ENCODE measurements at places on chromosomes 1 and 21.

GRCh38 chr21:34707876-34708325 lies 39.1 kb downstream of the CLIC6 start:
- DNase-seq: no peak

DNA sequence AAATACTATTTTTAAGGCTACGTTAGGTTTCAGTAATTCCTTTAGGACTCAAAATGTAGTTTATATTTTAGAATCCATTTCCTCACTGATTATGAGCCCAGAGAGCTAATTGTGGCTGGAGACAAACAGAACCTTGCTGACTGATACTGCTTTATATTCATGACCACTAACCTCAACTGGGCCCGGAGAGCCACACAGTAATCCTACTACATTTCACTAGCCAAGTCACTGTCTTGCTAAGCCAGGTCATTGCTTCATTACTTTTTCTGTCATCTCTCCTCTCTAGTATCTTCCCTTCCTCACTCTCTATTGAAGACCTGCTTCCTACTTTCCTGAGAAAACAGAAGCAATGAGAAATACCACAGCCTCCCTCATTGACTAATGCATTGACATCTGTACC lies 24.7 kb downstream of the IL23R start:
- DNase-seq: no peak

- DNase-seq: no peak
Observed at GRCh38 chr1:213512316-213512715, 461.3 kb downstream of the RPS6KC1 start.

DNA sequence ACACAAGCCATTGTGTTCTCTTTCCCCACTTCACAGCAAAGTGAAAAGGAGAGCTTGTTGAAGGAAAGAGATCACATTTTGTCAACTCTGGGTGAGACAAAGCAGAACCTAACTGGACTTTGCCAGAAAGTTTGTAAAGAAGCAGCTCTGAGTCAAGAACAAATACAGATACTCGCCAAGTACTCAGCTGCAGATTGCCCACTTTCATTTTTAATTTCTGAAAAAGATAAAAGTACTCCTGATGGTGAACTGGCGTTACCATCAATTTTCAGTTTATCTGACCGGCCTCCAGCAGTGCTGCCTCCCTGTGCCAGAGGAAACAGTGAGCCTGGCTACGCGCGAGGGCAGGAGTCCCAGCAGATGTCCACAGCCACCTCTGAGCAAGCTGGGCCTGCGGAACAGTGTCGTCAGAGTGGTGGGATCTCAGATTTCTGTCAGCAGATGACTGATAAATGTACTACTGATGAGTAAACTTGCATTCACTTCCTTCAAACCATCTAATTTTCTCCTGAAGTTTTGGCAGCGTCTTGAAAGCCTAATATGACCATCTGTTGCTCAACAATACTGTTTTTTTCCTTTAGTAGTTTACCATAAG lies 43.7 kb downstream of the BACH1 start:
- no peak for DNase-seq

GRCh38 chr1:83857103-83857502 lies 141.8 kb downstream of the TTLL7 start:
- no peak for DNase-seq

GRCh38 chr1:44714944-44715571 lies 15.9 kb downstream of the RNU5D-1 start:
- peak; percentile 63 for DNase-seq

GRCh38 chr1:112636597-112637253 lies 17.1 kb downstream of the CAPZA1 start:
- DNase-seq: no peak

DNA sequence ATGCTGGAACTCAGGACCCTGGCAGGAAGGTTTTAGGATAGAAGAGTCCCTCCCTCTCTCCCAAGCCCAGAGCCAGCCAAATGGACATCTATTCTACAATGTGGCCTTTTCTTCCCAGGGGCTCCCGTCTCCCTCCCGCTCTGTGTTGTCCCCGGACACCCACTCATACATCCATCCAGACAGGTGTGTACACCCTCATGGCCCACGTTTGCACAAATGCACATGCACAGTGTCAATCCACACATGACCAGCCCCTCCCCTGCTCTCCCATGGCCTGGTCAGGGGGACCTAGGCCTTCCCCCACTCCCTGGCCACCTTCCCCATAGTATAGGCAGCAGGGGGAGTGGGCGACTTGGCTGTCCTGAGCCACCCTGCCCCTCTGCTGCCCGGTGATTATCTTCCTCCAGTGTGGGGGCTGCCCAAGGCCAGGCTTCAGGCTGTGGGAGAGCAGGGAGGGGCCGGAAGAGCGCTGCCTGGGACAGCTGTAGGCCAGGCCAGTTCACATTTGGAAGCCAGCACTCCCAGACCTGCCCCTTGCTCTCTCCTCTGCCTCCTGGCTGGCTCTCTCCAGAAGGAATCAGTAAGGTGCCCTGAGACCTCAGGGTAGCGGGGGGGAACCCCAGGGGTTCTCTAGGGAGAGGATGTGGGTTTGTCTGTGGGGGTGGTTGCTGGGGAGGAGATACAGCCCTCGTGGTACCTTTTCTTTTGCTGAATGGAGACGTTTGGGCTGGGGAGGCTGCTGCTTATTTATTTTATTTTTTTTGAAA lies 4.1 kb upstream of the PTPN7 start:
- no peak for DNase-seq

- DNase-seq: no peak
Observed at GRCh38 chr1:155981266-155982088, 3.1 kb upstream of the ARHGEF2 start.

- no peak for DNase-seq
Observed at GRCh38 chr1:15799004-15799867, 8.2 kb downstream of the UQCRHL start.

- DNase-seq: no peak
Observed at GRCh38 chr1:147626739-147627138, 43.6 kb downstream of the ACP6 start.
